ENCODE measurements at places on chromosomes 4 and X. TPM values are rescaled to one million over a fixed set of nuclear protein-coding genes. Genes with fewer than 3 reads are reported as not detected.

Gene MAP3K15
- total RNA-seq, result not detected

Gene FSTL5
- total RNA-seq, result 1.6 TPM

DNA sequence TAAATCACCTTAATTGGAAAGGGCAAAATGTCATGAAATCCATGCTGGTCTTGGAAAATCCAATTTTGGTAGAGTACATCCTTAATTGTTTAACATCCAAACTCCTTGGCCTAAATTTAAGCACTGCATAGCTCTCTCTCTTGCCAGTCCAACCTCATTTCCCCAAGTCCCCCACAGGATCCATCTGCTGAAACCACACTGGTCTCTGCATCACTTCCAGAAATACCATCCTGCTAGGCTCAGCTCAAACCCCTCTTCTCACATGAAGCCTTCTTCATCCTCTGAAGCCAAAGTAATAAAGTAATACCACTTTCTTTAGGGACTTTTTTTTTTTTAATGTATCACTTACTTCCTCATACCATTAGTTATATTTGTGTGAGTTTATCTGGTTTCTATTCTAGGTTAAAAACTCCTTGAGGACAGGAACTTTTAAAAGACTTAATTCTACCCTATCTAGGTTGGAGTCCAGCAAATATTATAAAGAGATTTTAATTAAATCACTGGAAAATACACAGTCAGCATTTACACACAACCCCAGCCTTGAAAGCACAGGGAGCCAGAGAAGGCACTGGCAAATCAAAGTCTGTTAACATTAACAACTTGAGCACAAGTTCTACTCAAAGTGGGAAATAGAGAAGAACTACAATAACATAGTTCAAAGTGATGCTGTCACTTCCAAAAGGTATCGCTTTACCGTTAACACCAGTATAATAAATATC lies 16.7 kb upstream of the KLF3 start:
- no peak for DNase-seq

- peak; percentile 25 for DNase-seq
These were observed 163.4 kb downstream of the BANK1 start for GRCh38 chr4:101953949-101954348.

DNA sequence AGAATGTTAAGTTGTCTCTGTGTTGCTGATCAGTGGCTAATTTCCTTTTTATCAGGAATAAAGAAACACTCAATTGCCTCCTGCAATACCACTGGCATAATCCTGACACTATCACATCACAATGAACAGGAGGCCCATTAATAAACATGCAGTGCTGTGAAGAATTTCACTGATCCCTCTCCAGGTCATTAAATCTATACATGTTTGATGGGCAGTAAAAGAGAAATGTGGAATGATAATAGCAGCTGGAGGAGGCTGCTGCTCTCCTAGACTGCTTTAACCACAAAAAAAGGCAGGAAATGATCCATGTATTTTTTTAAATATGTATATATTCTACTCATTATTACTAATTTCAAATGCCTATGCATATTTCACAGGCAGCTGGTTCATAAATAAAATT lies 202.1 kb downstream of the CENPC start:
- DNase-seq, result no peak

DNA sequence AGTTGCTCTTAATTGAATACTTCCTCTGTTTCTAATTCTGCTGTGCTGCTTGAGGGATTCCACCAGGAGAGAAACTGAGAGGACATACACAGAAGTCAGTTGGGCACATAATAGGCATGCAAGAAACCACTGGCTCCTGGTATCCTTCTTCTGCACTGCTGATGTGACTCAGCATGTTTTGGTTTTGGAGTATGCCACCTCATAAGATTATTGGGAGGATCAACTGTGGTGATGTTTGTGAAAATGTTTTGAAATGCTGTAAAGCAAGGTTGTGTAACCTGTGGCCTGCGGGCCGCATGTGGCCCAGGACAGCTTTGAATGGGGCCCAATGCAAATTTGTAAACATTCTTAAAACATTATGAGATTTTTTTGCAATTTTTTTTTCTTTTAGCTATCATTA lies 119.6 kb downstream of the GATB start:
- no peak for DNase-seq

GRCh38 chr4:154024097-154024694 lies 235.3 kb upstream of the SFRP2 start:
- no peak for DNase-seq

Data from endothelial cell of umbilical vein (primary cell).